Effector memory CD8-positive, alpha-beta T cell (primary cell): ENCODE measurements at places on chromosomes 13 and 19.

GRCh38 chr13:23212671-23213070 is 31.9 kb downstream of the SGCG start:
- no peak overlapping the region for H3K27ac ChIP-seq
- no peak overlapping the region for H3K4me3 ChIP-seq
- no peaks in the 10 kb centered on the region for H3K4me1 ChIP-seq
- no peak for DNase-seq
- H3K27me3 ChIP-seq: peaks cover 18% of the 10 kb centered on the region
- no peaks in the 10 kb centered on the region for H3K36me3 ChIP-seq

- no peaks in the 10 kb centered on the region for H3K36me3 ChIP-seq
- peaks cover 5% of the 10 kb centered on the region for H3K4me1 ChIP-seq
- no peak for DNase-seq
These were observed at the start of gene PCDH9 for GRCh38 chr13:67229481-67230403. PCDH9 (minus strand) TSS chr13:67230336; CDS start chr13:67228440, 1,896 bp downstream.

GRCh38 chr19:4524808-4525562 is 6.7 kb upstream of the PLIN4 start:
- H3K27me3 ChIP-seq: peaks cover 10% of the 10 kb centered on the region
- H3K27ac ChIP-seq: no peak overlapping the region
- H3K36me3 ChIP-seq: no peaks in the 10 kb centered on the region
- H3K4me1 ChIP-seq: no peaks in the 10 kb centered on the region
- peak; percentile 61 for DNase-seq

DNA sequence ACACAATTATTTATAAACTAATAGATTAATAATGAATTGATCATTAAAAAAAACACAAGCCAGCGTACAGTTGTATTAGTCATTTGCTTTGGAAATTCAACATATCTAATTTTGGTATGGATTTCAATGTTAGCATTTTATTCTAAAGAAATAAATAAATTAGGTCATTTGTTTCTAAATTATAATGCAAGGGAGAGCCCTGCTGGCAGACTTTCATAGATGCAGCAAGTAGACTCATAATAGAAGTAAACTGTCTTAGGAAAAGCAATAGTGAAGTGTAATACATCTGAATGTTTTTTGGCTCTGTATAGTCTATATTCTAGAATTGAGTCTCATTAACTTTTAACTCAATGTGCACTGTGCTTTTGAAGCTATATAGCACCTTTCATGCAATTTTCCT is 982.4 kb upstream of the MIR17HG start:
- H3K4me3 ChIP-seq: no peak overlapping the region
- no peaks in the 10 kb centered on the region for H3K27me3 ChIP-seq
- H3K27ac ChIP-seq: no peak overlapping the region
- DNase-seq: no peak
- no peaks in the 10 kb centered on the region for H3K4me1 ChIP-seq

DNA sequence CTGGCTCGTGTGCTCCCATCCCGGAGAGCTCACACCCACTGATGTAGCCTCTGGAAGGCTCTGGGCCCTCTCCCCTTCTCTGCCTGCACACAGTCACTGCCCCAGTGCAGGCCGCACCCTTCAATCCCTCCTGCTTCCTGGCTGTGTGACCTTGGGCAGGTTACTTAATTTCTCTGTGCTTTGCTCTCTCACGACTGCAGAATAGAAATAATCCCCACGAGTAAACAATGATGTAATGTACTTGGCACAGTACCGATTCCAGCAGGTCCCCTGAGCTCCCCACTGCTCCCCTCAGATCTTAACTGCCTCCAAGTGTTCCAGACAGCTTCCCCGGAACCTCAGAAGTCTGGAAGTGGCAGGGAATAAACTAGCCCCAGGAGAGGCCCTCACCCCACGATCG is 16.1 kb downstream of the LIG1 start:
- H3K27me3 ChIP-seq: no peaks in the 10 kb centered on the region
- H3K4me1 ChIP-seq: no peaks in the 10 kb centered on the region
- no peak overlapping the region for H3K27ac ChIP-seq
- no peak for DNase-seq

DNA sequence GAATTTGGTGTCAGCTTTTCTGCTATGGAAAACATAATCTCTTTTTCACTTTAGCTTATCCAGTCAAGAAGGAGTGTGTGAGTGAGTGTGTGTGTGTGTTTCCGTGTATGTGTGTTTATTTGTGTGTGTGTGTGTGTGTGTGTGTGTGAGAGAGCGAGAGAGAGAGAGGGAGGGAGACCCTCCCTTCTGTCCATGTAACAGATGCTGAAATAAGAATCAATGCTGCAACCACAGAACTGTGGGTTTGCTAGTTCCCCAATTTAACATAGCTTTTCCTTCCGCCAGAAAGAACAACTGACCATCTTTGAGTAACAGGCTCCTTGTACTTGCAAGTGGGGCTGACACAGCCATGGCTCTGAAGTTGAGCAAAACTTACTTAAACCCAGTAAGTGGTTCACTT is 5.2 kb downstream of the LCP1 start:
- H3K27ac ChIP-seq: peak overlapping the region; percentile 97
- H3K4me1 ChIP-seq: peaks cover 78% of the 10 kb centered on the region
- no peaks in the 10 kb centered on the region for H3K27me3 ChIP-seq

DNA sequence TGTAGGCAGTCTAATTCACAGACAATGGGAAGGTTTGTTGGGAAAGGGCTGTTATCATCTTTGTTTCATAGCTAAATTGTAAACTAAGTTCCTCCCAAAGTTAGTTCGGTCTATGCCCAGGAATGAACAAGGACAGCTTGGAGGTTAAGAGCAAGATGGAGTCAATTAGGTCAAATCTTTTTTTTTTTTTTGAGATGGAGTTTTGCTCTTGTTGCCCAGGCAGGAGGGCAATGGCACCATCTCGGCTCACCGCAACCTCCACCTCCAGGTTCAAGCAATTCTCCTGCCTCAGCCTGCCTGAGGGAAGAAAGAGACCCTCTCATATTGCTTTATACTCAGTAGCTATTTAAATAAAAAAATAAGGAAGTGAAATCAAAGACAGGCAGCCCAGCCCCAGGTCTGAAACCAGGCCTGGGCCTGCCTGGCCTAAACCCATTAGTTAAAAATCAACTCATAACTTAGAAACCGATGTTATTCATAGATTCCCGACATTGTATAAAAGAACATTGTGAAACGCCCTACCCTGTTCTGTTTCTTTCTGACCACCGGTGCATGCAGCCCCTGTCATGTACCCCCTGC is 297.4 kb upstream of the SGCG start:
- H3K36me3 ChIP-seq: peaks cover 3% of the 10 kb centered on the region
- H3K4me1 ChIP-seq: no peaks in the 10 kb centered on the region
- H3K27ac ChIP-seq: no peak overlapping the region
- no peak for DNase-seq

GRCh38 chr13:102962430-102962829 is 103.8 kb downstream of the SLC10A2 start:
- no peak overlapping the region for H3K4me3 ChIP-seq
- peaks cover 15% of the 10 kb centered on the region for H3K27me3 ChIP-seq
- H3K4me1 ChIP-seq: no peaks in the 10 kb centered on the region
- no peak for DNase-seq
- H3K27ac ChIP-seq: no peak overlapping the region

GRCh38 chr13:22915442-22916082 is 265.2 kb upstream of the SGCG start:
- peaks cover 8% of the 10 kb centered on the region for H3K27me3 ChIP-seq
- H3K36me3 ChIP-seq: peaks cover 3% of the 10 kb centered on the region

DNA sequence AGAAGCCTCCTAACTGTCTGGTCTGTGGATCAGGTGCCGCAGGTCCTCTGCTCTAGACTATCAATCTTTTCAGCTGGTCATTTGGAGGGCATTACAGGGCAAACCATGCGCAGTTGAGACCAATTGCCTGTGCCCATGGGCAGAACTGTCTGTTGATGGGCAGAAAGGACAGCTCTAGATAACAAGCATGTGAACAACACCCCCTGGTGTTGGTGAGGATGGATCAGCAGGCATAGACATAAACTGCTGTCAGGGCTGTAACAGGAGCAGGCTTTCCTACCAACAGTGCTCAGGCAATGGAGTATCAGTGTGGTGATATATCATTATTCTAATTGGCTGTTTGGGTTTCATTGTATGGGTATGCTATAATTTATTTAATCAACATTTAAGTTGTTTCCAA is 104.7 kb upstream of the KL start:
- H3K4me3 ChIP-seq: no peak overlapping the region
- no peak for DNase-seq
- H3K27ac ChIP-seq: no peak overlapping the region
- H3K36me3 ChIP-seq: no peaks in the 10 kb centered on the region
- H3K4me1 ChIP-seq: no peaks in the 10 kb centered on the region

DNA sequence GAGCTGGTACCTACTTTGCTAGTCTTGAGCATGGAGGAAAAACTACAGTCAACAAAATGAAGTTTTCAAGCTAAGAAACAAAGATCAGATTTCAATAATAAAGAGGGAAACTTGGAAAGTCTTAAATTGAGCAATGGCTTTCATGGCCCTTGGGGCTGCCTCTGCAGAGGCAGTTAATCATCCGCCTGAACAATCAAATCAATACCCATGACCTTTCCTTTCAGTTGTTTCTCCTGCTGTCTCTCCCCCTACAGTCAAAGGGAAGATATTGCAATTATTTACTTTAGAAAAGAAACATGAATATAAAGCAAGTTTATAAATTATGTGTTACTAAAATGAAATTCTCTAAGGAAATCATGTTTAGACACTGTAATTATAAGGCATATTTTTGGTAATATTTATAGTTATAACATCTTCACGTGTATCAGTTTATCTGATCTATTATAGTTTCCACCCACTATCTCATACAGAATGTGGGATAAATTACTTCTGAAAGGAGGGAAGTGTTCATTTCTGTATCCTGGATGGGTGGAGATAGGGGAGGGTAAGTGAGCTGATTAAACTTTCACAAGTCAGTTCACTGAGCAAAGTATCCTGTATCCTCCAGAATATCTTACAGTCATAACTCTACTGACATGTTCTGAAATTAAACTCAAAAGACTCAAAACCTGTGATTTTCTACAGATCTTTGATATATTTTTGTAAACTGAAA is 72.4 kb upstream of the TSC22D1 start:
- H3K4me1 ChIP-seq: no peaks in the 10 kb centered on the region
- H3K27ac ChIP-seq: no peak overlapping the region
- DNase-seq: no peak
- peaks cover 35% of the 10 kb centered on the region for H3K27me3 ChIP-seq
- no peak overlapping the region for H3K4me3 ChIP-seq

- H3K27me3 ChIP-seq: no peaks in the 10 kb centered on the region
- H3K36me3 ChIP-seq: peaks cover 19% of the 10 kb centered on the region
- peak overlapping the region; percentile 86 for H3K27ac ChIP-seq
- DNase-seq: no peak
These were observed 7.5 kb upstream of the GPR183 start for GRCh38 chr13:99314640-99315176.

GRCh38 chr19:32101206-32101605 is 244.2 kb upstream of the ZNF507 start:
- no peaks in the 10 kb centered on the region for H3K4me1 ChIP-seq
- H3K27ac ChIP-seq: no peak overlapping the region
- no peak overlapping the region for H3K4me3 ChIP-seq
- H3K36me3 ChIP-seq: no peaks in the 10 kb centered on the region

DNA sequence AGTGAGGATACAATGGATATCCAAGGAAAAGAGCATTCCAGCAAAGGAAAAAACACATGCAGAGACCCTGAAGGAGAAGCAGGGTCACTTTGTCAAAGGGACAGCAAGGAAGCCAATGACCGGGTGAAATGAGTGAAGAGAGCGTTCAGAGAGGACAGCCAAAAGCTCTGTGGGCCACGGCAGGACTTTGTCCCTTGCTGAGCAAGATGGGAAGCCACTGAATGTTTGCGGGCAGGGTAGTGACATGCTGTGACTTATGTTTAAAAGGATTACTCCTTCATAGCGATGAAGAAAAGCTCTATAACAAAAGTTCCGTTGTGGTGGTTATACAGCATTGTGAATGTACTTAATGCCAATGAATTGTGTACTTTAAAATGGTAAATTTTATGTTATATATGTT is 16.5 kb downstream of the ZAR1L start:
- H3K4me3 ChIP-seq: no peak overlapping the region
- H3K27me3 ChIP-seq: no peaks in the 10 kb centered on the region

- H3K27ac ChIP-seq: no peak overlapping the region
- H3K4me1 ChIP-seq: no peaks in the 10 kb centered on the region
- no peak for DNase-seq
- H3K27me3 ChIP-seq: no peaks in the 10 kb centered on the region
- no peak overlapping the region for H3K4me3 ChIP-seq
These were observed 15.5 kb upstream of the ZNF14 start for GRCh38 chr19:19748249-19748938.

DNA sequence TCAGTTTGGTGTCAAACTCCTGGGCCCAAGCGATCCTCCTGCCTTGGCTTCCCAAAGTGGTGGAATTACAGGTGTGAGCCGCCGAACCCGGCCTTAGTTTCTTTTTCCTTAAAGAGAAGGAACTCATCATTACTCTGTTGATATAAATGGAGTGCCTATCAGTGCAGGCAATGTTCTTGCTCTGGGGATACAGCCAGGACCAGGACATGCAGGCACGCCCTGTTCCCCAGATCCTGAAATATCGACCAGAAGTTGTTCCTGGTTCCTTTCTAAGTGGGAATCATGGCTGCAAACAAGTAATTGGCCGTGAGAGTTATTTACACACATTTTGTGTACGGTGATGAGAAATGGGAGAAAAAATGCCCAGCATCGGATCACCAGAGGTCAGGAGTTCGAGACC is 8.4 kb downstream of the DNM2 start:
- no peak overlapping the region for H3K27ac ChIP-seq
- no peaks in the 10 kb centered on the region for H3K27me3 ChIP-seq
- DNase-seq: no peak
- H3K36me3 ChIP-seq: peaks cover 32% of the 10 kb centered on the region

- H3K36me3 ChIP-seq: no peaks in the 10 kb centered on the region
- no peaks in the 10 kb centered on the region for H3K27me3 ChIP-seq
- H3K4me1 ChIP-seq: peaks cover 2% of the 10 kb centered on the region
- no peak overlapping the region for H3K4me3 ChIP-seq
These were observed 1306.0 kb upstream of the SLC10A2 start for GRCh38 chr13:104372095-104372655.

GRCh38 chr13:101408992-101409656 is 7.2 kb downstream of the NALCN start:
- no peak overlapping the region for H3K27ac ChIP-seq
- H3K4me1 ChIP-seq: no peaks in the 10 kb centered on the region
- H3K4me3 ChIP-seq: no peak overlapping the region
- H3K36me3 ChIP-seq: no peaks in the 10 kb centered on the region
- no peak for DNase-seq

DNA sequence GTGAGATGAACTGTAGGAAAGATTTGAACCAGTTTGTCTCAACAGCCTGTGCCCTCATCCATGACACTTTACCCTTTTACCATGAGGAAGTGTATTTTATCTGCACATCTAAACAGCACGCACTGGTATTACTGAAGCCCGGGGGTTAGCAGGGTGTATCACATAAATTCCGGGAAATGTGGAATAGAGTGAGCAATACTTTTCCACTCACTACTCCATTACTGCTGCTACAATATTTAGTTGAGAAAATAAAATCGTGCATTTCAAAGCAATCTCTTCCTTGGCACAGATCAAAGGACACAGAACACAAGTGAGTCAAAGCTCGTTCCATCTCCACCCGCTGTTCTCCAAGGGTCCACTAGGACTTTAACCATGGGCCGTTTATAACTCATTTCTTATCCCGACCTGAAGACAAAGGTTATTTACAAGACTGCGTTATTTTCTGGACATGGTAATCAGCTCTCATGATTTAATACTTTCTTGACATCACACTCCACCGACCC is 35.2 kb downstream of the STK24 start:
- H3K27ac ChIP-seq: no peak overlapping the region
- no peaks in the 10 kb centered on the region for H3K27me3 ChIP-seq
- peaks cover 88% of the 10 kb centered on the region for H3K4me1 ChIP-seq
